Muscle of leg (tissue), 16 donors: ENCODE measurements at places on chromosomes 13 and 19.
A peak's percentile ranks its signal among the peaks of the same experiment; 100 is the strongest.

DNA sequence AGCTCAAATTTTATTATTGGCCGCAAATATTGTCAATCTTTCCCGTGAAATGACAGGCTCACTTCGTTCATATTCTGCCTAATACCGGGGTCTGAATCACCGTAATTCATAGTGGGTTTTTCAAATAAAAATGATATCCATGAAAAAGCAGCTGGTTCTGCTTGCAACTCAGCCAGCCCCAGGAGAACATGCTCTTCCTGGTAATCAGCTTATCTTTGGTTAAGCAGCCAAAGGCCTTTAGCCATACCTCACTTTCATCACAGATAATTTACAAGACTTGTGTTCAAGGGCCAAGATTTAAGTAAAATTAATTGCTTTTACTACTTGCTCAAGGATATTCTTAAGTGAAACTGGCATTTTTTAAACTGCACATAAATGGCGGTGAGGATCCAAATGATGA, 22.5 kb downstream of the RNASEH2B start:
- no peak for DNase-seq

DNA sequence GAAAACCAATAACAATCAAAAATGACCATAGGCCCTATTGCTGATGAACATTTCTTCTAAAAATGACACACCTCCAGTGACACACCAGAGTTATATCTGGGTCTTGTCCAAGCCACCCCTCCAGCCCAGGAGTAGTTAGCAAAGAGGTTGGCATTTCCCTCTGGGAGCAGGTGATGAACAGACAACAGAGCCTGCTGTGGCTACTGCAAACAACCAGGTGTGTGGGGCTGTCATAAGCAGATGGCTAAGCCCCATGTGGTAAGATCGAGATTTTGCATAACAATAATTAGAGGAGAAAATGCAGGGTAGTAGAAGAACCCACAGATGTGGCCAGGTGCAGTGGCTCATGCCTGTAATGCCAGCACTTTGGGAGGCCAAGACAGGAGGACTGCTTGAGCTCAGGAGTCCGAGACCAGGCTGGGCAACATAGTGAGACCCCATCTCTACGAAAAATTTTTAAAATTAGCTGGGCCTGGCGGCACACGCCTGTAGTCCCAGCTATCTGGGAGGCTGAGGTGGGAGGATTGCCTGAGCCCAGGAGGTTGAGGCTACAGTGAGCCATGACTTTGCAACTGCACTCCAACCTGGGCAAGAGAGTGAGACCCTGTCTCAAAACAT, 5.0 kb downstream of the XRCC1 start:
- DNase-seq = no peak

DNA sequence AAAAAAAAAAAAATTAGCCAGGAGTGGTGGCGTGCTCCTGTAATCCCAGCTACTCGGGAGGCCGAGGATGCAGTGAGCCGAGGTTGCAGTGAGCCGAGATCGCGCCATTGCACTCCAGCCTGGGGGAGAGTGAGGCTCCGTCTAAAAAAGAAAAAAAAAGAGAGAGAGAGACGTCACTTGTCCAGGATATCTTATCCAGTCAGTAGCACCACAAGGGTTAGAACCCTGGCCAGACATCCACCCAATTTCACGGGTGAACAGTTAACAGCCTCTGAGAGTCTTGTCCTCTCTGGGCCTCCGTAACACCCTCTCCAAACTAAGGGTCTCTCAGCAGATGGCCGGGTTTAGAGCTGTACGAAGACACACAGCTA, 917 bp upstream of the CLPTM1 start:
- DNase-seq = no peak

GRCh38 chr13:46562581-46562980, 9.6 kb downstream of the LRCH1 start:
- DNase-seq = no peak

GRCh38 chr19:44878120-44878865, 12.8 kb upstream of the TOMM40 start:
- DNase-seq = no peak

- DNase-seq = peak; percentile 27
Measured at GRCh38 chr13:65638572-65639168, 1591.5 kb downstream of the PCDH9 start.

GRCh38 chr13:76929851-76930374, 18.4 kb upstream of the ACOD1 start:
- peak; percentile 64 for DNase-seq

GRCh38 chr19:10553943-10554381, 10.3 kb downstream of the ATG4D start:
- DNase-seq = peak; percentile 43

- peak; percentile 89 for DNase-seq
Measured at GRCh38 chr13:48144413-48145035, 49.6 kb upstream of the MED4 start.

GRCh38 chr13:28640861-28641599, 17.9 kb upstream of the POMP start:
- DNase-seq = peak; percentile 43

- no peak for DNase-seq
Measured at GRCh38 chr13:21465710-21466160, 6.6 kb upstream of the ZDHHC20 start.

DNA sequence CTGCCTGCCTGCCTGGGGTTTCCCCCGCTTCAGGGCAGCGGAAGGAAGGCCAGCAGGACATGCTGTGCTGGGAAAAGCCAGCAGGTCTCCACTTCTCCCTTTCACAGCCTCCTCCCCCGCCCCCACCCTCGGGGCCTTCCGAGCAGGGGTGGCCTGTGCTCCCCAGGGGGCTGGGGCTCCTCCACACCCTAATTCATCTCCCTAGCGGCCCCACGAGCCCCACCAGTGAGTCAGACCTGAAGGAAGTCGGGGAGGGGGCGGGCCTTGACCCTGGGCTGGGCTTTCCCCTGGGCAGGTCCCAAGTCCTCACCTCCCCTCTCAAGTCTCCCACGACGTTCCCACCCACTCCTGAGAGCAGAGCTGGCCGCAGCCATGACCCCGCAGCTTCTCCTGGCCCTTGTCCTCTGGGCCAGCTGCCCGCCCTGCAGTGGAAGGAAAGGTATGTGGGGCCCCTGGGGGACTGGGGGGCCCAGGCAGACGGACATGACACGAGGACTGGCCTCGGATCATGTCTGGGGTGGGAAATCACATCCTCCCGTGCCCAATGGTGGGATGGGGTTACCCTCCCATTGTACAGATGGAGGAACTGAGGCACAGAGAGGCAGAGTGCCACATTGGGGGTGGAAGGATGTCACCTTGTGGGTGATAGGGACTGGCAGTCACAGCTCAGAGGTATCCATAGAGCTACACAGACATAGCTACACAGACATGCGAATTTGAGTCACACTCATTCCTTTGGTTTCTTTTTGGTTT, at the start of gene EBI3:
Gene EBI3, plus strand, starts transcription at position 345 of the 753 bp plus-strand sequence. Its CDS starts 28 bp downstream, at position 373.
- peak; percentile 28 for DNase-seq

- DNase-seq = no peak
Measured at GRCh38 chr19:55173186-55173713, 6.8 kb upstream of the DNAAF3 start.

- DNase-seq = peak; percentile 5
Measured at GRCh38 chr13:38262211-38262610, 87.4 kb upstream of the UFM1 start.

DNA sequence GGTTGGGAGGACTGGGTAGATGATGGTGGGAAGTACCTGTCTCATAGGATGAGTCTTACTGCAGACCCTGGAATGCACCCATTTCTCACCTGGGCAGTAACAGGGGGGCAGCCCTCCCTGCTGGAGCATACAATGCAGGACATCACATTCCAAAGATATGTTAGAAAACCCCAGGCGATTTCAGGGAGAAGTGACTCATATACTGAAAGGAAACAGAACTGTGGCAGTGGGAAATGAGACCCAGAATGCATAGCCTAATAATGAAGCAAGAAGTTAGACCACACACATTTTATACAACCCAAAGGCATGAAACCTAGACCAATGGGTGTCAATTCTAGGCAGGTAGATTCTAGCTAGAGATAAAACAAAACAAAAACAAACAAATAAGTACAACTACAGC, 402.7 kb downstream of the IRS2 start:
- DNase-seq = no peak

DNA sequence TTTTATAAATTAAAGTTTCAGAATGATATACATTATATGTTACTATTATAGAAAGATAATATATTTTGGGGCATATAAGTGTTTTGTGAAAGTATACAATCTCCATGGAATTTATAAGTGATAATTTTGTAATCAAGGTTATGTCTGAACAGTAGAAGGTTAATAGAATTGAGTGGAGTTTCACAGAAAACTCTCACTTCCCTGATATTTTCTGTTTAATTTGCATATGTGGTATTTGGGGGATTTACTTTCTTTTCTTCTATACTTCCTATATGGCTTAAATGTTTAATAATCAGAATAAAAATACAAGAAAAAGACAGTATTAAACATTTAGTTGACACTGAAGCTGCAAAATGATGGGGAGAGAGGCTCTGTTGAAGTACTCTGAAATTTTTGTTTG, 848.5 kb downstream of the DACH1 start:
- no peak for DNase-seq

DNA sequence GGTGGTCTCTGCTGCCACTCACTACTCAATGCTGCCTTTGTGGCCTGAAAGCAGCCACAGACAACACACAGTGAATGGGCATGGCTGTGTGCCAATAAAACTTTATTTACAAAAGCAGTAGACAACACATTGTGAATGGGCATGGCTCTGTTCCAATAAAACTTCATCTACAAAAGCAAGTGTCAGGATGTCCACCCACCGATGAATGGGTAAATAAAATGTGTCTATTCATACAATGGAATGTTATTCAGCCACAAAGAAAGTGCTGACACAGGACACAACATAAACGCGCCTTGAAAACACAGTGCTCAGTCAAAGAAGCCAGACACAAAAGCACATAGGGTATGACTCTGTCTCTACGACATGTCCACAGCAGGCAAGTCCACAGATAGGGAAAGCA, 20.1 kb downstream of the ZSCAN5A start:
- DNase-seq = no peak

GRCh38 chr13:32530841-32531253, 7.7 kb downstream of the N4BP2L2 start:
- peak; percentile 89 for DNase-seq

- no peak for DNase-seq
Measured at GRCh38 chr19:3250675-3251074, 26.2 kb downstream of the CELF5 start.

DNA sequence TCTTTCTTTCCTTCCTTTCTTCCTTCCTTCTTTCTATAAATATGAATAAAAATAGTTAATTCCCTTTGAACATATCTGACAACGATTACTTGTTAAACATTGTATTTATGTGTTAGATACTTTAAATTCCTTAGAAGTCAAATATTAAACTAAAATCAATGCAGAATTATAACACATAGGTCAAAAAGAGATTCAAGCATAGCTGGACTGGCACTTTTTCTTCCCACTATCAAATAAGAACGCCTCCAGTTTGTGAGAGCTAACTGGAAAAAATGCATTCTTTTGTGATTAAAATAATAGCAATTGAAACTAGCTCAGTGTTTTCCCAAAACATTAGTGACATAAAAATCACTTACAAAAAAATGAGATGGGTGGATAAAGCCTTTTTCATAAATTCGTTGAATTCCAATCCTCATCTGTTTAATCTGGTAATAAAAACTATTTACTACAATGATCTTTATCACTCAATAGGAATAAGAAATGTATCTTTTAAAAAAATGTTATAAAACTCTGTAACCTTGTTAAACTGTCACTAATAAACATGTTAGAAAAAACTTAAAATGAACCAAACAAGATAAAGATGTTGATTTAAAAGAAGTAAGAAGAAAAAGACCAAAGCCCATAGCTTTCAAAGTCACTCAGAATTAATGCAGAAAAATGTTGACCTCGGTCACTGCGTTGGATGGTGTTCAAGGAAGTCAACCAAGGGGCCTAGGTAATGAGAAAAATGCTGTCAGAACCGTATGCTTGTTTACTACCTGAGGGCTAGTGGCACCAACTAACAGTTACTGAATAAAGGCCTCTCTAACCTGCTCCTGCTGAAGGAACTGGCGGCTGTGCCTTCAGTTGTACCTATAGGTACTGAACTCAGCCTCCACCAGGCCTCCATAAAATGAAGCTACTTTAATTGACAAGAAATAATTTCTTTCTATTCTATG, 1039.5 kb upstream of the SLC10A2 start:
- no peak for DNase-seq

- no peak for DNase-seq
Measured at GRCh38 chr19:23346696-23347095, 48.6 kb downstream of the ZNF91 start.
